ENCODE measurements at places on chromosomes 3 and 15. TPM values are rescaled to one million over a fixed set of nuclear protein-coding genes. Genes with fewer than 3 reads are reported as not detected.

The ALS2CL gene
- total RNA-seq: 5.3 TPM

The SHF gene
- 2.6 TPM for total RNA-seq

The STXBP5L gene
- total RNA-seq: not detected

The CKMT1B gene
- total RNA-seq: not detected

Measured in thoracic aorta endothelial cell (primary cell).